Globus pallidus (tissue), 1 donor: ENCODE measurements at places on chromosomes 4 and X.

- DNase-seq = no peak
These were observed 337.3 kb downstream of the CENPC start for GRCh38 chr4:67207941-67208441.

- peak; percentile 8 for DNase-seq
These were observed 62.0 kb downstream of the CASP3 start for GRCh38 chr4:184587221-184587620.

GRCh38 chr4:8278009-8278395, 8.4 kb downstream of the HTRA3 start:
- no peak for DNase-seq

GRCh38 chr4:183171484-183172267, 72.6 kb downstream of the WWC2 start:
- no peak for DNase-seq

GRCh38 chr4:78940752-78941151, 1.5 kb upstream of the PAQR3 start:
- DNase-seq = no peak

- DNase-seq = no peak
These were observed 101.2 kb downstream of the ARHGAP6 start for GRCh38 chrX:11564546-11564945.

GRCh38 chr4:57093845-57094831, 16.0 kb downstream of the IGFBP7 start:
- DNase-seq = no peak

GRCh38 chr4:27082776-27083175, 222.1 kb downstream of the STIM2 start:
- no peak for DNase-seq

- no peak for DNase-seq
These were observed 92.0 kb downstream of the IRF2 start for GRCh38 chr4:184382189-184382846.

GRCh38 chrX:30343206-30343605, 34.0 kb upstream of the NR0B1 start:
- no peak for DNase-seq

GRCh38 chr4:175308236-175308635, 390.1 kb downstream of the ADAM29 start:
- no peak for DNase-seq

DNA sequence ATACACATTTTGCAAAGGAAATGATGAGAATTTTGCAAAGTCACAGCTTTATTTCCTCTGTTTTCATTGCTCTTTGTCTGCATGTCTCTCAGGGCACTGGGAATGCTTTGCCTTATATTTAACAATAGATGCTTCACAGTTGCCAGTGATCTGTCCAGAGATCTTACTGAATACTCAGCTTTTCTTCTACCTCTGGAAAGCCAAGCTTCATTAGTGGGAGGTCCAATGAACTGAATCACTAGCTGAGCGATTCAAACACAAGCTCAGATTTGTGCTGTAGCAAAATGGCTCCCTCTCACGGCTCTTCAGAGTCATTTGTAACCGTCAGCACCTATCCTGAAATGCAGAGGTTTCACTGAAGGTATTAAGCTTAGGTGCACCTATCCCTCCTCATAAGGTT, 138.9 kb downstream of the DCLK2 start:
- peak; percentile 82 for DNase-seq

GRCh38 chr4:151719956-151720334, 40.9 kb downstream of the GATB start:
- no peak for DNase-seq
